Foreskin keratinocyte (primary cell): ENCODE measurements at places on chromosomes 3 and 15. TPM values are rescaled to one million over a fixed set of nuclear protein-coding genes. Genes with fewer than 3 reads are reported as not detected.

DNA sequence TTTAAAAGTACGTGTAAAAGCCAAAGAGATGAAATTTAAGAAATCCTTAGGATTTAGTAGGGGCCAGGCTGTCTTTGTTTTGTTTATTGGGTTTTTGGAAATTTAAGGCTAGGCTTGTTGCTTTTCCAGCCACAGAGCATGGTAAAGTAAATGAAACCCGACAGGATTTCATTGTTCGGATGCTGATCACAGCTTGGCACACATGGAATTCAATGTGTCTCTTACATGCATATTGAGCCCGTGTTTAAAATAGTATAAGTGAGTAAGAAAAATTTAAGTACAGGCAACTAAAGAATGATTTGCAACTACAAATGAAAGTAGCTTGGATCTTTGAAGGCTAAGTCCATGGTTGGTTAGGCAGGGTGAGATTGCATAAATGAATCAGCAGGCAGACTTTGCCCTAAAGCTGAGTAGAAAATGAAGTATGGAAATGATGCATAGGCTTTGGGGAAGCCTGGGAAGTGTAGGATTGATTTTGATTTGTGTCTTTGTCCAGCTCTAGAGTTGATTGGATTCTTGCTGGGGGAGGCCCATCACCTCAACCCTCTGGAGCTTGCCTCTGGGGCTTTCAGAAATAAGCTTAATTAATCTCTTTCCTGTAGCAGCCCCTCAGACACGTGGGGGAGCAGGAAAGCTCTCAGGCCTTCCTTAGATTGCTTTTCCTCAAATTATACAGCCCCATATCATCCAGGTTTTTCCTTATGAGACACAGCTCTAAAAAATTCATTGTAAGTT, 68.2 kb upstream of the ADAMTSL3 start:
- no peak for DNase-seq

GRCh38 chr3:71949442-71949841, 164.5 kb upstream of the PROK2 start:
- no peak for DNase-seq

GRCh38 chr3:34724916-34725499, 914.3 kb upstream of the ARPP21 start:
- DNase-seq, result no peak

DNA sequence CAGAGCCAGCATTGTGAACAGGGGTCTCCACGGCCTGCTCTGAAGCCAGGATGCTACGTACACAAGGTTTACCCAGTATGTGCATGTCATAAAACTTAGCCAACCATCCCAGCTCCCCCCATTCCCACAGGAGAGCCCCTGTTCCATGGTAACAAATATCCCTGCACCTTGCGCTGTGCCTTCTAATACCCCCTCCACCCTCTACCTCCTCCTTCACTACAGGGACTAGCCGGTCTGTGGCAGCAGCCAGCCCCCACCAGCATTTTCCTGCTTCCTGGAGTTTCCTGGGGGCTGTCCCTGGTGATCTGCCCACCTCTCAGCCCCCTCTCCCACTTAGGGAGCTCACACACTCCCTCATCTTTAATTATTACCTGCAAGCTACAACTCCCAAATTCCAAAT, 20.4 kb downstream of the ACSBG1 start:
- no peak for DNase-seq

GRCh38 chr3:73591286-73591800, 33.4 kb downstream of the PDZRN3 start:
- no peak for DNase-seq

DNA sequence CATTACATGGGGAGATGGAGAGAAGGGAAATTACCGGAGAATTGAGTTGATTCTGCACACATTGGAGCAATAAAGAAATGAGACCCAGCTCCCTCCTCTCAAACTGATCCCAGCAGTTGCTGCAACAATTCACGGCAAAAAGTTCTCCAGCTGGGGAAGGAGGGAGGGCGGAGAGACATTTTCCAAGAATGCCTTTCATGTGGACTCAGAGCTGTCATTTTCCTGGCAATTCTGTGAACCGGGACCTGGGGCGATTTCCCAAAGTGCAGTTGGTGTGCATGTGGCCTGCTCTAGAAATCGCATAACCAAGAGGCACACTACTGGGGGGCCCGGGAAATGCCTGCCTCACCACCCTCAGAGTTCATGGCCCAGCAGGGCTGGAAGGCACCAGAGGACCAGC, 48.7 kb upstream of the IREB2 start:
- no peak for DNase-seq

KBTBD12 gene
- polyA plus RNA-seq, result not detected in 2 replicates

HACD2 gene
- 21.3 and 22.9 TPM in 2 replicates for polyA plus RNA-seq

RASGRP1 gene
- polyA plus RNA-seq, result not detected in 2 replicates

PTX3 gene
- polyA plus RNA-seq, result 0.06 and 0.40 TPM in 2 replicates

CXCR6 gene
- polyA plus RNA-seq, result not detected in 2 replicates

SATB1 gene
- polyA plus RNA-seq, result 1.2 and 1.4 TPM in 2 replicates

TMEM207 gene
- polyA plus RNA-seq, result not detected in 2 replicates

STRIT1 gene
- polyA plus RNA-seq, result not detected in 2 replicates
